ENCODE measurements at places on chromosomes 5 and 9. TPM values are rescaled to one million over a fixed set of nuclear protein-coding genes. Genes with fewer than 3 reads are reported as not detected.

Gene SHB
- polyA plus RNA-seq = 0.37 TPM

Gene TRAPPC13
- polyA plus RNA-seq = 21.1 TPM

Gene GNE
- 4.9 TPM for polyA plus RNA-seq

Gene PDE6A
- not detected for polyA plus RNA-seq

Gene AIF1L
- polyA plus RNA-seq = not detected

Gene CMYA5
- polyA plus RNA-seq = not detected

Gene NOP16
- 26.3 TPM for polyA plus RNA-seq

Gene WHRN
- 0.92 TPM for polyA plus RNA-seq

Gene OR1Q1
- not detected for polyA plus RNA-seq

Gene MYO10
- polyA plus RNA-seq = not detected

Gene PFN3
- not detected for polyA plus RNA-seq

Gene ADAMTSL2
- polyA plus RNA-seq = not detected

Gene CENPK
- polyA plus RNA-seq = 7.4 TPM

Gene FBLL1
- not detected for polyA plus RNA-seq

Gene FRMD3
- 1.6 TPM for polyA plus RNA-seq

Gene ACTL7A
- not detected for polyA plus RNA-seq

Gene BTNL8
- polyA plus RNA-seq = not detected

Gene SLC6A3
- not detected for polyA plus RNA-seq

GRCh38 chr9:88414298-88414697 lies 26.1 kb downstream of the SPIN1 start:
- H3K36me3 ChIP-seq = peaks cover 44% of the 10 kb centered on the region
- H3K4me3 ChIP-seq = no peak overlapping the region
- peak overlapping the region; percentile 16 for H3K27ac ChIP-seq
- no peaks in the 10 kb centered on the region for H3K4me1 ChIP-seq
- DNase-seq = no peak

- no peaks in the 10 kb centered on the region for H3K36me3 ChIP-seq
- H3K4me3 ChIP-seq = no peak overlapping the region
- DNase-seq = no peak
- peaks cover 12% of the 10 kb centered on the region for H3K27me3 ChIP-seq
- H3K27ac ChIP-seq = no peak overlapping the region
- H3K4me1 ChIP-seq = no peaks in the 10 kb centered on the region
These were observed 45.5 kb downstream of the SH3RF2 start for GRCh38 chr5:145981589-145982571.

- peaks cover 39% of the 10 kb centered on the region for H3K4me1 ChIP-seq
- H3K4me3 ChIP-seq = no peak overlapping the region
- no peaks in the 10 kb centered on the region for H3K27me3 ChIP-seq
- no peak overlapping the region for H3K27ac ChIP-seq
- DNase-seq = peak; percentile 63
These were observed 53.0 kb downstream of the NUP214 start for GRCh38 chr9:131178382-131178781.

DNA sequence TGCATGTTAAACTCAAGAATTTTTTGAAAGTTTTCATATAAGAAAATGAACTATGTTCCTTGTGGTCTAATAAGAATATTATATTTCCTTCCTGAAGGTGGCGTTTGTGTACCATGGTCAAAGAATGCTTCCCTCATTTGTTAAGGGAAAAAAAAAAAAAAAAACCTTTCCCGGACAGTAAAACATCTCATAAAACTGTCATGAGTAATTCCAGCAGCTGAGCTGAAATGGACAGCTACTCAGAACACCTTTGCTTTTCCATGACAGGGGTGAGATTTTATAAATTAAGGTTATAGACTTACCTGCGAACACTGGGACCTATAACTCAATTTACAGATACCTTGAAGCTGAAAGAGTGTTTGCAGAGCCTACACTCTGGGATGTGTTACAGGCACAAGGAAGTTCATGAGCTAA lies 113.2 kb upstream of the RANBP3L start:
- H3K36me3 ChIP-seq = no peaks in the 10 kb centered on the region
- DNase-seq = no peak
- peaks cover 7% of the 10 kb centered on the region for H3K4me1 ChIP-seq
- no peak overlapping the region for H3K27ac ChIP-seq

DNA sequence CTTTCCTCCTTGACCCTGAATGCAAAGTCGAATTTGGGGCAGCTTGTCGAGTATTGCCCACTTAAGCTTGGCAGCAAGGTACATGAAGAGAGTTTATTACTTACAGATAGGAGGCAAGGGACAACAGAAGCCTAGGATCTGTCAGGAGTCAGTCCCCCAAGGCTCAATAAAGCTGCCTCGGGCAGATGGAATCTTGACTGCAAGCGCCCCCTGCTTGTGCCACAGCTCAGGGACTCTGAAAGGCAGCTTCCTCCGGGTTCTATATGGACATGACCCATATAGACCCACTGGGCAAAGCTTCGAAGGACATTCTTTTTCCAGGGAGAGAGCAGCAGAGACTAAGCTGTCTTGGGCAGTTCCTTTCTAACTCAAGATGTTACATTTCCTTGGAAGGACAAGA lies 971.5 kb downstream of the EFNA5 start:
- H3K27me3 ChIP-seq = no peaks in the 10 kb centered on the region
- no peaks in the 10 kb centered on the region for H3K36me3 ChIP-seq
- H3K4me1 ChIP-seq = no peaks in the 10 kb centered on the region
- no peak for DNase-seq
- no peak overlapping the region for H3K4me3 ChIP-seq

- no peak for DNase-seq
- H3K27ac ChIP-seq = no peak overlapping the region
- H3K27me3 ChIP-seq = peaks cover 36% of the 10 kb centered on the region
- H3K4me1 ChIP-seq = no peaks in the 10 kb centered on the region
- no peaks in the 10 kb centered on the region for H3K36me3 ChIP-seq
These were observed 48.9 kb downstream of the PTPN3 start for GRCh38 chr9:109449036-109449798.

- H3K27me3 ChIP-seq = no peaks in the 10 kb centered on the region
- H3K4me1 ChIP-seq = peaks cover 75% of the 10 kb centered on the region
- peak overlapping the region; percentile 74 for H3K4me3 ChIP-seq
- peaks cover 12% of the 10 kb centered on the region for H3K36me3 ChIP-seq
These were observed 12.8 kb downstream of the UGCG start for GRCh38 chr9:111909444-111909843.

- no peak for DNase-seq
- no peaks in the 10 kb centered on the region for H3K4me1 ChIP-seq
- no peaks in the 10 kb centered on the region for H3K36me3 ChIP-seq
- H3K27ac ChIP-seq = no peak overlapping the region
These were observed 321.8 kb upstream of the ADCY2 start for GRCh38 chr5:7074176-7074575.

GRCh38 chr9:118222375-118222774 lies 518.2 kb downstream of the TLR4 start:
- no peaks in the 10 kb centered on the region for H3K36me3 ChIP-seq
- no peaks in the 10 kb centered on the region for H3K4me1 ChIP-seq
- H3K27me3 ChIP-seq = no peaks in the 10 kb centered on the region

GRCh38 chr9:100011062-100011681 lies 87.6 kb downstream of the ERP44 start:
- peaks cover 6% of the 10 kb centered on the region for H3K4me1 ChIP-seq
- peak; percentile 37 for DNase-seq
- peaks cover 48% of the 10 kb centered on the region for H3K36me3 ChIP-seq
- no peak overlapping the region for H3K27ac ChIP-seq
- no peak overlapping the region for H3K4me3 ChIP-seq

DNA sequence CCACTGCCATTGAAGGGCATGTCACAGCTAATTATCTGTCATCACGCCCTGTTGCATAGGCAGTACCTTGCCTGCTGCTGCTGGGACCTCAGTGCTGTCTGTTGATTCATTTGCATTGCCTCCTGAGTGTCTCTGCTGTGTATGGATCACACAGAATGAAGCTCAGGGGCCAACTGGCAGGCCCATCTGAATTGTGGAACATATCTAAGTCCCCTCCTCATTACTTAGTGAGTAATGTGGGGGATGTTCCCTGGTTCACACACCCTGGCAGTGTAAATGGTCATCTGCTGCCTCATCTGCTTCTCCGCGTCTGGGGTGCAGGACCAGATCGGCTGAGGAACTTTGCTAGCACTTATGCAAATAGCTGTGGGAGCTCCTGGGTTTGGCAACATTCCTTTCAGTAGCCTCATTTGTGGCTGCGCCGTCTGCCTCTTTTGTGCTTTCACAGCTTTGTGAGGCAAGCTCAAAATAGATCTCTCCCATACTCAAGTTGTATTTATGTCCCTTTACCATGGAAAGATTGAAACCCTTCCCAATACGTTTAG lies 25.4 kb downstream of the TYRP1 start:
- no peak overlapping the region for H3K27ac ChIP-seq
- H3K4me1 ChIP-seq = no peaks in the 10 kb centered on the region
- no peaks in the 10 kb centered on the region for H3K36me3 ChIP-seq
- no peaks in the 10 kb centered on the region for H3K27me3 ChIP-seq
- no peak overlapping the region for H3K4me3 ChIP-seq

- H3K4me1 ChIP-seq = peaks cover 10% of the 10 kb centered on the region
- DNase-seq = no peak
- H3K27me3 ChIP-seq = peaks cover 56% of the 10 kb centered on the region
- no peak overlapping the region for H3K4me3 ChIP-seq
These were observed 27.2 kb downstream of the AHRR start for GRCh38 chr5:348726-349125.

- DNase-seq = peak; percentile 66
- H3K4me3 ChIP-seq = peak overlapping the region; percentile 87
- H3K27ac ChIP-seq = peak overlapping the region; percentile 90
- no peaks in the 10 kb centered on the region for H3K36me3 ChIP-seq
- H3K27me3 ChIP-seq = no peaks in the 10 kb centered on the region
These were observed 38.3 kb downstream of the FAM78A start for GRCh38 chr9:131237931-131238401.

- H3K4me1 ChIP-seq = no peaks in the 10 kb centered on the region
- H3K27ac ChIP-seq = no peak overlapping the region
- H3K27me3 ChIP-seq = no peaks in the 10 kb centered on the region
- H3K4me3 ChIP-seq = no peak overlapping the region
- DNase-seq = no peak
- H3K36me3 ChIP-seq = no peaks in the 10 kb centered on the region
These were observed 16.9 kb downstream of the CDH9 start for GRCh38 chr5:27021471-27021870.

GRCh38 chr5:55176176-55176818 lies 3.3 kb upstream of the CDC20B start:
- H3K36me3 ChIP-seq = peaks cover 16% of the 10 kb centered on the region
- H3K27me3 ChIP-seq = peaks cover 70% of the 10 kb centered on the region
- H3K27ac ChIP-seq = peak overlapping the region; percentile 6
- peak overlapping the region; percentile 56 for H3K4me3 ChIP-seq
- H3K4me1 ChIP-seq = peaks cover 41% of the 10 kb centered on the region

- DNase-seq = no peak
- H3K4me3 ChIP-seq = no peak overlapping the region
- H3K27ac ChIP-seq = peak overlapping the region; percentile 25
- H3K27me3 ChIP-seq = no peaks in the 10 kb centered on the region
- no peaks in the 10 kb centered on the region for H3K36me3 ChIP-seq
These were observed 72.5 kb upstream of the TAF11L2 start for GRCh38 chr5:17425385-17426070.

All from naive B cell (primary cell).